WERI-Rb-1 (cell line): ENCODE measurements at places on chromosomes 6 and 20.

- DNase-seq = no peak
Observed at GRCh38 chr6:144660561-144661115, 375.5 kb downstream of the UTRN start.

DNA sequence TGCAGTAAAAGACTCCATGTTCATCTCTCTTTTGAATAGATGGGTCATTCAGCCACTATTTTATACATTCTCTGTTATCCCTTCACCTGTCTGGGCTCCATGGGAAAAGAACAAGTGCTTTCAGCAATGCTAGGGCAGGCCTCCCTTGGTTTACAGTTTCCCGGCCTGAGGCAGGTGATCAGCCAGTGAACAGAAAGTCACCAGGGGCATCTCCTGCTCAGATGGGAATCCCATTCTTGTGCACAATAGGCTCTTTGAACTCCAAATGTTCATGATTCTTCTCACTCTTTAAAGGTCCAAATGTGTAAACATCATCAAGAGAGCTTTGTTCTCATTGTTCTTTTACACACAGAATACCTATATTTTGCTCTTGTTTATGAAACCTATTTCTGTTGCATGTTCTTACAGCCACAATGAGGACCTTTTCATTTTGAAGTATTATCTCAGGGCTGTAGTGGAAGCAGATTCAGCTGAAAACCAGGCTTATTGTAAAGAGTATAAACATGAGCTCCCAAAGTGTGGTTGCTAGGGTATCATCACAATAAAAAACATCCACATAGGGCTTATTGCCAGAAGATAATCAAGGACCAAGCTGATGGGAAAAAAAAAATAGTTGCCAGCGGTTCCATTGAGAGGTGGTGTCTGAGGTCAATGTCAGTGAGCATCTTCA is 267.1 kb upstream of the SGK1 start:
- no peak for DNase-seq

- DNase-seq = no peak
Observed at GRCh38 chr6:16239798-16240123, 1.4 kb downstream of the GMPR start.

- no peak for DNase-seq
Observed at GRCh38 chr6:163181666-163182180, 232.8 kb upstream of the QKI start.
